ENCODE measurements at places on chromosomes 5 and 9. TPM values are rescaled to one million over a fixed set of nuclear protein-coding genes. Genes with fewer than 3 reads are reported as not detected.

Gene SLCO6A1
- 0.60 TPM for total RNA-seq

DNA sequence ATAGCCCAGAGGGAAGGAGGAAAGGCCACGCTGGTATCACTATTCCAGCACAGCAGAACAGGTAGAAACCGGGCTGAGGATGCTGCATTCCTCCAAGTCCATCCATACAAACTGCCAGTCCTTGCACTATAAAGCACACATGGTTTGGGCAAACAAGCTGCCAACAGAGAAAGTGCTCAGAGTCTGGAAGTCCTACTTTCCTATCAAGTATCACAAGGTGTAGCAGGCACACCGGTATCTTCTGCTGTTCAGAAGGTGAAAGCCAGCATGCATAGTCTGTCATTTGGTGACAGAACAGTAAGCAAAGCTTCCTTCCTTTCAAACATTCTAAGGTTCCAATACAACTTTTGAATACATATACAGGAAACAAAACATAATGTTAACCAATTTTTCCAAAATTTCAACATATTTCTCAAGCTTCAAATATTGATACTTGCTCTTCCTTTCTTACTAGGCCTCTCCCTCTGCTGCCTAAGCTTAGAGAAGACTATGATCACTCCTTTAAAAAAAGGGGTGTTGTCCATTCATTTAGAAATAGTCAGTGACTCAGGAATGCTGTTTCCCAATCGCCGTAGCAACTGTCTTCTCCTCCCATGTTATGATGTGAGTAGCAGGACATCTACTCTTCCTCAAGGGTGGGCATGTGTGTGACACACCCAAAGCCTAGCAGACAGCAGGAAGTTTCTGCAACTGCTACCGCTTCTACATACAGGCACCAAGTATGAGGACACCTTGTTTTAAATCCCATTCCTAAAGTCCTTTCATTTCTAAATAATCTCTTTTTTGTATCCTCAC lies 14.7 kb downstream of the DIAPH1 start:
- peak; percentile 88 for DNase-seq

DNA sequence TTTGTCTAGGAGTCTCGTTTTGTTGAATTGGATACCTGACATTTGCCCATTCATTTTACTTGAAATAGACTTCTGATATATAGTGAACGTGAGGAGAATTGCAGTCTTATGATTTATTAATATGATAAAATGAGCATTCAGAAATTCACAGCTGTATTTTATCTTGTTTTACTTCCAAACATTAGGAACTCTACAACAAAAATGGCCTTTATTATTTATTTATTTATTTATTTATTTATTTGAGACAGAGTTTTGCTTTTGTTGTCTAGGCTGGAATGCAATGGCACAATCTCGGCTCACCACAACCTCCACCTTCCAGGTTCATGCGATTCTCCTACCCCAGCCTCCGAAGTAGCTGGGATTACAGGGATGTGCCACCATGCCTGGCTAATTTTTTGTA lies 61.2 kb downstream of the RAB24 start:
- no peak for DNase-seq

GRCh38 chr9:3181049-3181953 lies 337.4 kb upstream of the PUM3 start:
- DNase-seq = no peak

- DNase-seq = no peak
These were observed 272.2 kb downstream of the ANXA1 start for GRCh38 chr9:73423891-73424290.

DNA sequence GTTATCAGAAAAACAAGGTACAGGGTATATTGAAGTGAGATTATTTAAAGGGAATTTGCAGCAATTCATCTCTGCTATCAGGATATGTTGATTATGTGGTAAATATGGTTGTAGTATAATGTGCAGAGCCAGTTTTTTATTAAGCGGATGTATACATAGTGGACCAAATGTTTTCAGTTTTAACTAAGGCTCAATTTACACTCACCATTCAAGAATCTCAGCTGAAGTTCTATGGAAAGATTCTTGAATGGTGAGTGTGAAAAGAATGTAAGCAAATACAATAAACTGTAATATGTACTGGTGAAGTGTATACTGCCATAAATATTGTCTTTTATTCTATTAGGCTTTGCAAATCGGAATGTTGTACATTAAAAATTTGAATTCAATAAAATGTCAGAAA lies 895.9 kb upstream of the CDH10 start:
- DNase-seq = no peak

- DNase-seq = no peak
These were observed 123.0 kb upstream of the FST start for GRCh38 chr5:53357439-53357838.

- no peak for DNase-seq
These were observed 2.3 kb upstream of the MYOZ3 start for GRCh38 chr5:150658699-150659265.

Gene SHC3
- total RNA-seq = 1.7 TPM

DNA sequence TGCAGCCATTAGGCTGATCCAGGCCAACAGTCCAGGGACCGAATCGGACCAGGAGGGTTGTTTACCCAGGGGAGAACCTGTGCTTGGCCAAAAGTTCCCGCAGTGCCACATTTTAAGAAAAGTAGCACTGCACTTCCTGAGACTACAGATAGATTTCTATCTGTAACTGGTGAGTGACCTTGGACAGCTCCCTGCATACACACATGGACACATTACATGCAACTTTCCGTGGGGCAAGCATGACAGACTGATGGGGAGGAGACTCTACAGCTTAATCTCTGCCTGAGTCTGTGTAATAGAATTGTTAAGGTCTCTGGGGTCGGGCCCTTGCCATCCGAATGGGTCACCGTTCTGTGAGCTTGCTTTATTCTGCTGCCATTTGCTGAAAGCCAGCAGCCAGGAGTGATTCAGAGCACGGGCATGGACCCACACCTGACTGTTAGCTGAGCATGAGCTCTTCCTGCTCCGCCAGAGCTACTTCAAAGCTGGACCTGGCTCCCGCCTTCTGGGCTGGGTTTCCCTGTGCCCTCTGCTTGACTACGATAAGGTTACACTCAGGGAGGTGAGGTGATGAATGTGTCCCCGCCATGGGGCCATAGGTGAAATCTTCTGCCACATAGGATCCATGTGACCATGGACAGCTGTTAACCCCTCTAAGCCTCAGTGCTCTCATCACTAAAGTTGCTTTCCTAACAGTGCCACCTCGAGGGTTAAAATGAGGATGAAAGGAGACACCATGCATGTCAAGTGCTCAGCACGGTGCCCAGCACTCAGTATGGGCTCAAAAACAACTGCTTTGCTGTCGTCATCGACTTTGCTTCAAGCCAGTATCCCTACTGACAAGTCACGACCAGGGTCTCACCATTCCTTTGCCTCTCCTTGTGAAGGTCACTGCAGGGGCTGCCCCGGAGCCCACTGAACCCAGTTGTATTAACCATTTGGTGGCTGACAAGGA lies 200.0 kb downstream of the MELK start:
- DNase-seq = peak; percentile 38

- no peak for DNase-seq
These were observed 26.0 kb downstream of the PSIP1 start for GRCh38 chr9:15484802-15485201.

All from RPMI7951 (cell line).